ENCODE measurements at places on chromosomes 7 and 10.

DNA sequence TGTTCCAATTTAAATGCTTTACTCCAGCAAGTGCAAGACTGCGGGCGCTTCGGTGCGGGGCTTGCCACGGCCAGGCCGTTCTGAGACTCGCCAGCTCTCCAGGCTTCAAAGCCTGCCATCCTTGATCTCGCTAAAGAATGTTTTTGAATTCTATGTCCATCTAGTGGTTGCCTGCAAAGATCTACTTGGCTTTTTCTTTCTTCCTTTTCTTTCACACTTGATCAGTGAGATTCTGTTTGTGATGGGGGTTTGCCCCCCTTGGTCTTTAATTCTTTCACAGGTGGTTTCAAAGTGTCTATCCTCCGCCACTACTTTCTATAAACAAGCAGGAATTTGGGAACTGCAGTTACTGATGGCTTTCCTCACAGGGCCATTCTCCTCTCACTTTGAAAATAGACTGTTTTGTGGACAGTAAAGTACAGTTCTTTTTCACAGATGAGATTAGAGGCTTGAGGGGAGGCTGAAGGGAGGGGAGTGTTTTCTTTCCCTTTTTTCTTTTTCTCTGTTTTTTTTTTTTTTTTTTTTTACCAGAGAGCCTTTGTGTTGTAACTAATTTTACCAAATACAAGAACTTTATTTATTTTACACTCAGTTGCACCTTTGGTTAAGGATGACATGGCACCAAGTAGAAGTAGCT, 15.2 kb upstream of the FBXW4 start:
- no peak for ATAC-seq

DNA sequence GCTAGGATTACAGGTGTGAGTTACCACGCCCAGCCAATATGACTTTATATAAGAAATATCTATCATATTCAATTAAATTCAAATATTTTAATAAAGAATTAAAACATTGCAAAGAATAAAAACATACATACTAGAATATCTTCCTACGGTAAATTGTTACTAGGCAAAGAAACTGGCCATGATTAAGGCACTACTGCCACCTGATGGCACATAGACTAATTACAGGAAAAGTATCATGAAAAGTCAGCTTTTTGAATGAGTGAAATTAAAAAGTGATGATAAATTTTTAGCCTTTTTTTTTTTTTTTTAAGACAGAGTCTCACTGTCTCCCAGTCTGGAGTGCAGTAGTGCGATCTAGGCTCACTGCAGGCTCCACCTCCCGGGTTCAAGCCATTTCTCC, 30.9 kb downstream of the MRPS33 start:
- no peak for ATAC-seq

GRCh38 chr7:150736864-150737263, 354 bp upstream of the GIMAP5 start:
- ATAC-seq: no peak

DNA sequence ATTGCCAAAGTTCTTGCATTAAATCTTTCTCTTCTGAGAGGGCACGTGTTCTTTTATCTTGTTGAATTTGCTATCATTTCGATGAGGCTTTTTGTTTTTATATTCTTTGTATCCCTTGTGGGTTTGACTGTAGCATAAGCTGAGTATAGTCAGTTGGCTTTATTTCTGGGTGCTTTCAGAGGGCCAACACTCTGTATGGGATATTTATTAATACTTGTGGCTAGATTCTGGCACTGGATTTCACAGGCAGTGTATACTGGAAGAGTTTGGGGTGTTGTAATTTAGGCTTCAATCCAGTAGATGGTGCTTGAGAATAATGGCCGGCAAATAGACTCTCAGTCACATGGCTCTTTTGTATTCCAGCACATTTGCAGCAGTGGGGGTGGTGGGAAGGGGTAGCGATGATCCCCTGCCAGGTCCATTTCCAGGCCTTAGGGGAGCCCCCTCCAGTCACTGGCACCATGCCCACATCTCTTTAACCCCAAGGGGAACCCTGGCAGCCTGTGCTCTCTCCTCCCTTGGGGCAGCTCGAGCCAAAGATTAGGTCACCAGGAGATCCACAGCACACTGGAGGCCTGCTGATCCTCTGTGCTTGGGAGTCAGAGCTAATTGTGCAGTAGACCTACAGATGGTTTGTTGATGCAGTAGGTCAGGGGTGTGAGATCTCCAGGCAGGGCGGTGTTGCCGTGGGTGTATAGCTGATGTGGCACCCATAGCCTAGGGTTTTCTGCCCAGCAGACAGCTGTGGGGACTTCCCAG, 81.8 kb downstream of the PTPN20 start:
- ATAC-seq: peak; percentile 46

DNA sequence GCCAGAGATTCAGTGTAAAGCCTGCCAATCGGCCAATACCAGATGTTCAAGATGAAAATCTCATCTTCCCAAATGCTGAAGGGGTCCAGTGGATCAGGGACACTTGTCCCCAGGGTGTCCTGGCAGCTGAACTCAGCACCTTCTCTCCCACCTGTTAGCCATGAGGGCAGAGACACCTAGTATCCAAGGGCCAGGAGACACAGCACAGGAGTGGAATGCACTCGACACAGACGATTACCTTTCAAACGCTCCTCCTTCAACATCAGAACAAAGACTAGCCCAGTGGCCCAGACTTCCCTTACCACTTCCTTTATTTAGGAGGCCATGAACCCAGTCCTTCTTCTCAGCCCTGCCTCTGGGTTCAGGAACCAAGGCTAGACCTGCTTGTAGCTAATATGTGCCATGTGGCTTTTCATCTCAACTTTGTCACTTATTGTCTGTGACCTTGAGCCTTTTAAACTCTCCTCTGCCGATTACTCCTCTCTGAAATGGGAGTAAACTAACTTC, 180.3 kb upstream of the PLXNA4 start:
- ATAC-seq: no peak

GRCh38 chr10:43888586-43888985, 239.9 kb upstream of the ZNF32 start:
- ATAC-seq: no peak
